ENCODE measurements at places on chromosomes 2 and 18.

DNA sequence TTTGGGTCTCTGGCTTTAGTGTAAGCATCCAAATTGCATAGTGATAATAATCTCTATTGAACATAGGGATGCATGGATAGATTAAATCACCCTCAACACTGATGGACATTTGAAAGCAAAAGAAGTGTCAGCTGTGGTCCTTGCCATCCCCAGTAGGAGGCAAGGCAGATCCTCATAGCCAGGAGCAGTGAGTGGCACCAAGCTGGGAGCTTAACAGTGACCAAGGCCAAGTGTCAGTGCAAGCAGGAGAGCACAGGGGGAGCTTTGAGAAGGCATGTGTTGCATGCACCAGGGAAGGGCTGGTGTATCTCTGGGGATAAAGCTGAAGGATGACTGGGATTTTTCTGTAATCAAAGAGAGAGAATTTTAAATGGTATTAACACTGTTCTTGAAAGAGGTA lies 14.7 kb downstream of the SLC14A1 start:
- no peak for DNase-seq

DNA sequence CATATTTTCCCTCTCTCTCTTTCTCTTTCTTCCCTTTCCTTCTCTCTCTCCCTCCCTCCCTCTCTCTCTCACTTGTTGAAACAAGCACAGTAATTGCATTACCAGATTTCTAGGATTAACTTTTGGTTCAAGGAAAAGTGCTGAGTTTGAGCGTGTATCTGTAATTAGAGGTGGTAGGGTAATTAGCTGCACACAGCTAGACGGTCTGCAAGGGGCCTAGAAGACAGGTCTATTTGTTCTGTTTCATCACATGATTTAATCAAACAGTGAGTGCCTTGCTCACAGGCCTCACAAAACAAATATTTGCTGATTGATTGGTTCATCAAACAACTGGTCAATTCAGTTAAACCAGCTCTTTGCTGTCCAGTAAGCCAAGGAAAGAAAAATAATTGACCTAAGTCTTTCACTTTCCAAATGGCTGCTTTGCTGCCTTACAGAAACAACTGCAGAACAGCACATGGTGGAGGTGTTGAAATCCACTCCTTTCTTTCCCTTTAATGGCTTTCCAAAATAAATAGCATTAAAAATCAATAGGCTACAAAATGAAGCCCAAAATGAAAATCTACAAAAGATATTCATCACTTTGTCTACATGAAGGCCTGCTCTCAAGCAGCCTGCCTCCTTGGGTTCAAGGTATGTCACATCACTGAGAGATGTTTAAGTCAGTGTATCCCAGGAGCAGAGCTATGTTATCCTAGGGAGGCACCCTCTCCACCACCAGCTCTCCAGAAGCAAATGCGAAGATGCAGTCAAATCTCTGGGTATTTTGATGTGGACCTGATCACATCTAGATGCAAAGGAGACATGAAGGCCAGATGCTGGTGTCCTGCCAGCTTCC lies 264.4 kb upstream of the SIX2 start:
- DNase-seq = no peak

DNA sequence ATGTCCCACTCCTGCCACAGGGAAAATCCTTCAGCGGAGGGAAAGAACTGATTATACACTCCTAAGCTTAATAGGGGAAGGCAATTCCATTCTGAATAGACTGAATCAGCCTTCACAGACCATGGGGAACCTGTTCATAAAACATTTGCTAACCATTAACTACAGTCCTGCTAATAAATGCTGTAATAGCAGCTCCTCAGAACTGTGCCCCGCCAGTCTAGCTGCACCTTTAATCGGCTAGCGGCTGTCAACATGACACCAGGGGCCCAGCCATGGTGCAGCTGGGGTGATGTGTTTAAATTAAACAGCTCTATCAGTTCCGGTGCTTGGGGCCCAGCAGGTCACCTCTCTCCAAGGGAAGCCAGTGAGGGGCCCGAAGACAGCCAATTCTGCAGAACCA lies 77.8 kb downstream of the GALNT14 start:
- DNase-seq = no peak

GRCh38 chr2:172821370-172822338 lies 86.0 kb downstream of the RAPGEF4 start:
- DNase-seq = no peak

DNA sequence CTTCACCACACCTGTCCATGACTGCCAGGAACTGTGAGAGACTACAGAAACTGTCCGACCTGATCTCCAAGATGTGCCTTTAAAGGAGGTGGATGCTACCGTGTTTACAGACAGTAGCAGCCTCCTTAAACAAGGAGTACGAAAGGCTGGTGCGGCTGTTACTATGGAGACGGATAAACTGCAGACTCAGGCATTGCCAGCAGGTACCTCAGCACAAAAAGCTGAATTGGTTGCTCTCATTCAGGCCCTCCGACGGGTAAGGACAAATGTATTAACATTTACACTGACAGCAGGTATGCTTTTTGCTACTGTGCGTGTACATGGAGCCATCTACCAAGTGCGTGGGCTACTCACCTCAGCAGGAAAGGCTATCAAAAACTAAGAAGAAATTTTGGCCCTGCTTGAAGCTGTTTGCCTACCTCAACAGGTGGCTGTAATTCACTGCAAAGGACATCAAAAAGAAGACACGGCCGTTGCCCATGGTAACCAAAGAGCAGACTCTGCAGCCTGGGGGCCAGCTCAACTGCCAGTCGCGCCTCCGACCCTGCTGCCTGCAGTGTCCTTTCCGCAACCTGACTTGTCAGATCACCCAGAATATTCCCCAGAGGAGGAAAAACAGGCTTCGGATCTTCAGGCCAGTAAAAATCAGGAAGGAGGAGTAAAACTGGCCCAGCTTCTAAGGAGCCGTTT lies 30.9 kb downstream of the SKA1 start:
- no peak for DNase-seq

- DNase-seq = no peak
These were observed 35.1 kb downstream of the SANBR start for GRCh38 chr2:61100801-61101200.

GRCh38 chr2:240430595-240430994 lies 4.9 kb upstream of the GPC1 start:
- DNase-seq = peak; percentile 9

DNA sequence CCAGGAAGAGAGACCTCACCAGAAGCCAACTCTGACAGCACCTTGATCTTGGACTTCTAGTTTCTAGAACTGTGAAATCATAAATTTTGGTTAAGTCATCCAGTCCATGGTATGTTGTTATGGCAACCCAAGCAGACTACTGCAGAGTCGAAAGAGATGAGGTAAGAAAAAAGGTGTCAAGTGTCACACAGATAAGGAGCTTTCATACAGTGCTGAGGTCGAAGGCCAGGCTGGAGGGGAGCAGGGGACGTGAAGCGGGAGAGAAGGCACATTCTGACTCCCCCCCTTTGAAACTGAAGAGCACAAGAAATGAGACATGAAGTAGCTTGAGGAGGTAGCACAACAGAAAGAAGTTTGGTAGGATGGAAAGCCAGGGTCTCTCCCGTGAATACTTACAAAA lies 110.4 kb downstream of the ALK start:
- no peak for DNase-seq

GRCh38 chr2:216188956-216189355 lies 79.8 kb downstream of the XRCC5 start:
- DNase-seq = no peak

DNA sequence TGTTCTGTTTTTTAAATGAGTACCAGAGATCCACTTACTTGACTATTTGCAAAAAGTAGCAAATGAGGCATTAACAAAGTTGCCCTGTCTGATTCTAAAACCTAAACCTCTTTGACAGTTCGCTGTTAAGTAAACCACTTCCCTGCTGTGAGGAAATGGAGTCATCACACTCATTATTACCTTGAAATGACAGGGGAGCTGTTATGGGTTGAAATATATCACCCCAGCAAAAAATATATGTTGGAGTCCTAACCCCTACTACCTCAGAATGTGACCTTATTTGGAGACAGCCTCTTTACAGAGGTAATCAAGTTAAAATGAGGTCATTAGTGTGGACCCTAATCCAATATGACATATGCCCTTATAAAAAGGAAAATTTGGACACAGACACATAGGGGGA lies 36.1 kb downstream of the DHRS9 start:
- no peak for DNase-seq

- DNase-seq = peak; percentile 57
These were observed 34.2 kb downstream of the CHRNA1 start for GRCh38 chr2:174729797-174730697.

DNA sequence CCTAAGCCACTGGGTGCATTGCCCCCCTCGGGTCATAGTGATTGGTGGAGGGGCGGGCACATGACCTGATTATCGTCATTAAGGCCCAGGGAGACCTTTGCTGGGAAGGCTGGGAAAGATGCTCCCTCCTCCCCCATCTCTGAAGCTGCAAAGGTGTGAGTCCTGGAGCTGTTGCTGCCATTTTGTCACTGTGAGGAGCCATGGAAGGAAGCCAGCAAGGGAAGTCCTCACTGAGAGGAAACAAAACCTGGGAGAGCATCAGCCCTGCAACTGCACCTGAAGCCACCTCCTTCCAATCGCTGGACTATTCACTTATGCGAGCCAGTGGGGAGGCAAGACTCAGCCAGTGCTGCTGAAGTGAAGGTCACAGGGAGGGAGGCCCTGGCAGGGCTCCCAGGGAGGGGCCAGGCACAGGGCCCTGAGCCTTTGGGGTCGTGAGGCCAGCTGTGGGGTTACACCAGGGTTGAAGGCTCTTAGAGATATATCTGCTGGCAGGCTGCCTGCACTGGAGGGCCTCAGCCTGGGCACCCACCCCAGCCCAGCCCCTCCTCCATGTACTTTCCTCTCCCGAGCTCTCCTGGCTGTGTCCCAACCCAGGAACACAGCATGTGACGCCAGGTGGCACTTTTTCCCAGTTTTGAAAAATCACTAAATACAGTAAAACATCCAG lies 10.7 kb upstream of the FAHD2A start:
- no peak for DNase-seq

DNA sequence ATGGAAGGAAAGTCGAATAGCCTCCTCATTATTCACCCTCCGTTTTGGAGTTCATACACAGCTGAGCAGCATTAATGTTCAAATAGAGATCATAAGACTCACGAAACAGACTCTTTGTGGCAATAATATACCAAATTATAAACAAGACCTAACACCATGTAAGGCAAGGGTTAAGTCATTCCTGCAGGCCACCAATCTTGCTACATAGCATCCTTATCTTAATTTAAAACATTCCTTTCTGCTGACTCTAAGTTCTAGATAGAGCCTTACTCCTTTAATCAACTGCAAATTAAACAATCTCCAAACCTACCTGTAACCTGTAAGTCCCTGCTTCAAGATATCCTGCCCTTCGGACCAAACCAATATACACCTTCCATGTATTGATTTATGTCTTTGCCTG lies 178.0 kb downstream of the PDE11A start:
- no peak for DNase-seq

DNA sequence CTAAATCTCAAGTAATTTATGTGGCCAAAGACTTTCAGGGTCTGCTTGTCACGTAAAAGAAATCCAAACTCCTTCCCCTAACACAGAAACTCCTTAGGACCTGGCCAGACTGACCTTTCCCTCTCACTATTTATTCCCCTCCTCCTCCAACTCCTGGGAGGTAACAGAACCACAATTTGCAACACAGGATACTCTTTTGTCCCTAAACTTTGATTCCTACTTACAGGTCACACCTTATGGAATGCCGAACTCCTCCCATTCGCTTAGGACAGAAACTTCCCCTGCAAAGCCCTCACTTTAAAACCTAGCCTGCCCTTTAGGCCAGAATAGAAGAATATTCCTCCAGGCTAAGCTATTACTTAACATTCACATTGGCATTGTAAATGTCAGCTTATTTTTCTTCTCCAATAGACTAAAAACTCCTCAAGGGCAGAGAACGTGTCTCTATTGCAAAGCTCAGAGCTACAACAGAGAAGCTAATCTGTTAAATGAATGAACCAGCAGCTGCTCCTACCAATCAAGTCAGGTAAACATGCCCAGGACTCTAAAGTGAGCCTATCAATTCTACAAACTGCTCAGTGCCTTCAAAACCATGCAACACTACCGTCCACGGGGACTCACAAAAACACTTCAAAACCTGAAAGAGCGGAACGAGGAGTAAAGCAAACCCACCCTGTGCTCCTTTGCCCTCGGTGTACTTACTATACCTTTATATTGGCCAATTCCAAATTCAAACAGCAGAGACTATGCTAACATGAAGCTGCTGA lies 6.1 kb downstream of the INO80D start:
- DNase-seq = no peak

DNA sequence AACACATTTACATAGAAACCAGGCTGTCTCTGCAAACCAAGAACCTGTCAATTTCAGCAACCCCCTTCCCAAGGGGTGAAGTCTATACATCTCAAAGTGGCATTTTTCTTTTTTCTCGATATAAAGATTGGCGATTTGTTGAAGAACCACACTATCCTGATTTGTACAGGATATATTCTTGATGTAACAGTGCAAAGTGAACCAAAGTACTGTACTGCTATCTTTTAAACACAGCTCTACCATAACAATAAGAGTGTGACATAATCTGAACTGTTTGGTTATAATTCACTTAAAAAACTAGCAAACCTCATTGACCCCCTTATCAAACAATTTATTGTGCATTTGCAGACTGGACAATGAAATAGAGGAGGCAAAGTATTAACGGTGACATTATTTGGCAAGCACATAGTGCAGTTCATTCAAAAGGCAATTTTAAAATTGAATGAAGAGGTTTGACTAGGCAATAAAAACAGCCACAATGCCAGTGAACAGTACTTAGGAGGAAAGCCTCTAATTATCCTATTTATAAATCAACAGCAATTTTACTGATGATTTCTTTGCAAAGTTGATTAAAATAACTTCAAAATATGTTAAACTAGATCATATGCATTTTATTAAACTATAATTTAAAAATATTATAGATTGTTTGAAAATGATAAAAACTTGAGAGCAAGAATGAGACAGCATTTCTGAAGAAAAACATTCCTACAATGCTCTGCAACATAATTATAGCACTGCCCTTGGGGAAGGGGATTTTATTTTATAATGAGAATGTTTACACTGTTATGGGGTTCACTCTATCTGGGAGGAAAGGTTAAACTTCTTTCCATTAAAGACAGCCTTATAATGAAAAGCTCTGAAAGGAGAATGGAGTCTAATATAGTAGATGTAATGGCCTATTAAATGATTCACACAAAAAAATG lies 440.9 kb downstream of the ZEB2 start:
- no peak for DNase-seq

DNA sequence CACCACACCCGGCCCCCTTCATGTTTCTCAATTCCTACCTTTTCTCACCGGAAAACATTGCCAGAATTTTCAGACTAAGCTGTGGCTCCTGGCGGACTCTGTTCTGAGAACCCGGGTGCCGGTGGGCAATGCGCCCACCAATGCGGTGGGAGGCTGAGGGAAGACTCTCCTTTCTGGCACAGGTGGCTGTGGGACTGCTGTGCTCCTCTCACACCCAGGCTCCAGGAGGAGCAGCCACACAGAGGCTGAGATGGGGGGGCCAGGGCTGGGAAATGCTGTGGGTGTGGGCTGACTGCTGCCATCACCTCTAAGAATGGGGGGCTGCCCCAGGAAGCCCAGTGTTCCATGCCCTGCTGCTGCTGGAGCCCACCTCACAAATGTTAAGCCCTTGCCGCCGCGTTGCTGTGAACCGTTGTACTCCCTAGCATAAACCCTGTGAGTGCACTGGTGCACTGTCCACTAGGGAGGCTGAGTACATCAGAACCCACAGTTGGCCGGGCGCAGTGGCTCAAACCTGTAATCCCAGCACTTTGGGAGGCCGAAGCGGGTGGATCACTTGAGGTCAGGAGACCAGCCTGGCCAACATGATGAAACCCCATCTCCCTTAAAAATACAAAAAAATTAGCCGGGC lies 152.6 kb downstream of the LDLRAD4 start:
- DNase-seq = no peak

Measured in activated naive CD4-positive, alpha-beta T cell treated with anti-CD3 and anti-CD28 coated beads, Interleukin-2, amount 10 ng/mL, durations not matched to agents 7 days and 5 days (primary cell).